ENCODE measurements at places on chromosomes 7 and 10.

- DNase-seq = no peak
Observed at GRCh38 chr10:125096371-125096770, 64.0 kb downstream of the CTBP2 start.

- no peak for DNase-seq
Observed at GRCh38 chr10:43408331-43408709, 666 bp downstream of the HNRNPF start.

DNA sequence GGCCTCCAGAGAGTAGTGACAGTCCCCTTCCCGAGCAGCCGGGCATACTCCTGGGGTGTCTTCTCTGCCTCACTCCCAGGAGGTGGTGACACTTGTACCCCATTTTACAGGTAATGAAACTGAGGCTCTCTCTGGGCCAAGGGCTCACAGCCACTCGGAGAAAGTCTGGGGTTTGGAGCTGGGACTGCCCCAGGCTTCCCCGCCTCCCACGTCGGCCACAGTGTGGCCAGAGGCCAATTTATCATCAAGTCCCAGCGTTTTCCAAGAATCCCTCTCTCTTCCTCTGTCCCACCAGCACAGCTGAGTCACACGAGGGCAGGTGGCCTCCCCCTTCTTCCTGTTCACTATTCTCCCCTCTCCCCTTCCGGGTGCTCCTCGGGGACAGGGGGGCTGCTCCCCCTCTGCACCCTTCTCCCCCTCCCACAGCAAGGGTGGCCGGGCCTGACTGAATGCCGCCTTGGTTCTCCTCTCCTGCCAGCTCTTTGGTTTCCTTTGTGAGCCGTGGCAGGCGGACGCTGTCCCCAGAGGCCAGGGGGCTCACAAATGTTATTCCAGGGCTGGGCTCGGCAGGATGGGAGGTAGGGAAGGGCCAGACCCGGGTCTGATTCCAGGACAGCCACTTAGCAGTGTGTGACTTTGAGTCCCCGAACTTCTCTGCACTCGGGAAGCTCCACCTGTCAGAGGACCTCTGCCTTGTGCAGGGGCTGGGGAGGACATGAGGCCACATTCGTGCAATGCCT, 17.7 kb downstream of the CLIP2 start:
- no peak for DNase-seq

GRCh38 chr7:94374721-94375566, 19.8 kb upstream of the COL1A2 start:
- DNase-seq = no peak

DNA sequence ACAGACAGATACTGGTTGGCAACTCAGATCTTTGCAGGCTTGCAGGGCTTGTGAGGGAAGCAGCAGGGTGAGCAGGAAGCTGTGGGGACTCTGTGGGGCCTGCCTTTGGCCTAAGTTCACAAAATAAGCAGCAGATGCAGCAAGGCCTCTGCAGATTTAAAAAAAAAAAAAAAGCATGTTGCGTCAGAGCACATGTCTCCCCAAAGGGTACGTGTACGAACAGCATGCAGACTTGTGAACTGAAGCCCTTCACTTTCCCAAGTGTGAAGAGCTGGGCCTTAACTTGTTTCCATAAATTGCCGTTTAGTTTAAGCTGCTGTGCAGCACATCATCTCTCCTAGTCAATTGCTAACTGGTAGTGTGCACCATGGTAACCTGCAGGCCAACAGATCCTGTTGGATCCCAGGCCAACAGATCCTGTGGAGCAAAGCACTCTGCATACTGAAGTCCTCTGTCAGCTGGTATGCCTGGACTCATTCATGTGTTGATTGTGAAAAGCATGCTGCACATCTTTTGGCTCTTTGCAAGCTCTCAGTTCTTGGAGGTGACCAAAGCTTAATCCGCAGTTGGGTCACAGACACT, 10.8 kb upstream of the XPNPEP1 start:
- DNase-seq = no peak
